ENCODE measurements at places on chromosomes 2 and 18.

DNA sequence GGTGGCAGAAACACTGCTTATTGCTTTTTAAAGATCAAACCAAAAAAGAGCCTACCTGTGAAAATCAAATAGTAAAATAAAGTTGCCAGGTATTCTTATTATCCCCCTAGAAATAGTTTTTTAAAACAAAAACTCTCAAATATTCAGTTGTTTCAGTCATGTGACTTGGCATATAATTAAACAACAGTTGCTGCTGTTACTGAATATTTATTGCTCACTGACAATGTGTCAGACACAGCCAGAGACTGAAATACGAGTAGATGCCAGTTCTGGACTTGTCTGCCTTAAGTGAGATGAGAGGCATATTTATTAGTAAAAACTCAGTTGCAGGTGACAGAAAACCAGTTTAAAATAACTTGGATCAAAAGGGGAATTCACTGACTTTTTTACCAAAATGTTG is 106.0 kb upstream of the RAB12 start:
- DNase-seq = no peak

GRCh38 chr2:130872741-130873125 is 36.0 kb downstream of the ARHGEF4 start:
- DNase-seq = no peak

- DNase-seq = no peak
Observed at GRCh38 chr2:159046966-159047365, 78.5 kb downstream of the TANC1 start.

GRCh38 chr2:29061616-29062015 is 12.7 kb downstream of the PCARE start:
- no peak for DNase-seq

DNA sequence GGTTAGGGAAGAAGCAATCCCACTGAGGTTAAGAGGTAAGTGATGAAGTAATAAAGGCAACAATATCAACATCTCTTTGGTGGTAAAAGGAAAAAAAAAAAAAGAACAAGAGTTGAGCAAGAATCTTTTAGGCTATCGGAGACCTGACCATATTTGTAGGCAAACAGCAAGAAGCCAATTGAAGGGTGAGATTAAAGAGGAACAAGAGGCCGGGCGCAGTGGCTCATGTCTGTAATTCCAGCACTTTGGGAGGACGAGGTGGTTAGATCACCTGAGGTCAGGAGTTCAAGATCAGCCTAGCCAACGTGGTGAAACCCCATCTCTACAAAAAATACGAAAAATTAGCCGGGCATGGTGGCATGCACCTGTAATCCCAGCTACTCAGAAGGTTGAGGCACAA is 11.3 kb downstream of the VPS54 start:
- no peak for DNase-seq
